Gastrocnemius medialis (tissue), 4 donors: ENCODE measurements at places on chromosomes 6 and 20. TPM values are rescaled to one million over a fixed set of nuclear protein-coding genes. Genes with fewer than 3 reads are reported as not detected.

- no peak for DNase-seq
These were observed 11.4 kb upstream of the KIF25 start for GRCh38 chr6:167985911-167986595.

GRCh38 chr6:37088897-37089296 is 81.1 kb upstream of the PIM1 start:
- no peak for DNase-seq

- DNase-seq = no peak
These were observed 174.1 kb downstream of the BMP7 start for GRCh38 chr20:57092112-57092899.

DNA sequence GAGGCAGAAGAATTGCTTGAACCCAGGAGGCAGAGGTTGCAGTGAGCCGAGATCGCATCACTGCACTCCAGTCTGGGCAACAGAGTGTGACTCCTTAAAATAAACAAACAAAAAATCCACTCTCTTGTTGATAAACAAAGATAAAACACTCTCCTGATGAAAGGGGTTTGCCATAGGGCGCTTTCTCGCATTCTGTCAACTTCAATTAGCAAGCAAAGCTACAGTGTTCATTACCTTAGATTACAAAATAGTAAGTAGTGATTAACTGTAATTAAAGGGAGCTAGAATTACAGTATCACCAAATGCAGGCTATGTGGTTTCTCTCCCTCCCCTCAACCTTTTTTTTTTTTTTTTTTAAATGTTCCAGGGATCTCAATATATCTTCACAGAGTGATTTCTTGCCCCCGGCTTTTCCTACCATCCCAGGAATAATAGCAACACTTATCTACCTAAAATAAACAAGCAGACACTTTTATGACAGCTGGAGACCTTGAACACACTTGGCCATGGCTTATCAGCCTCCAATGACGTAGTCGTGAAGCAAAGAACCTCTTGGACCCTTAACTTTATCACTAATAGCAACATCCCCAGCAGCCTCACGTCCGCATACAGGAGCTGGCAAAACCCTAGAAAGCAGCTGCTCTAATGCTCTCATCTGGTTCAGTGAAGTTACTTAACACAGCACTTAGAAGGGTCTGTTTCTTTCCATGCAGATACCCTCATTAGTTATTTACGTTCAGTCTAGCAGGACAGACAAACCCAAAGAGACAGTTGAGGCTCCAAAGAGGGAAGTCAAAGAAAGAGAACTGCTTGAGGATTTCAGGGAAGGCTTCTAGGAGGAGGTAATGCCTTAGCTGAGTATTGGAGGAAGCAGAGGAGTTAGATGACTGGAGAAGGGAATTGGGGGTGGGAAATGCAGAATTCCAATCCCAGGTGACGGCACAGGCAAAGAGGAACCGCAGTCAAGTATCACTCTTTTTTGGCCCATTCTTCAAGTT is 37.9 kb upstream of the NEDD9 start:
- DNase-seq = no peak

DNA sequence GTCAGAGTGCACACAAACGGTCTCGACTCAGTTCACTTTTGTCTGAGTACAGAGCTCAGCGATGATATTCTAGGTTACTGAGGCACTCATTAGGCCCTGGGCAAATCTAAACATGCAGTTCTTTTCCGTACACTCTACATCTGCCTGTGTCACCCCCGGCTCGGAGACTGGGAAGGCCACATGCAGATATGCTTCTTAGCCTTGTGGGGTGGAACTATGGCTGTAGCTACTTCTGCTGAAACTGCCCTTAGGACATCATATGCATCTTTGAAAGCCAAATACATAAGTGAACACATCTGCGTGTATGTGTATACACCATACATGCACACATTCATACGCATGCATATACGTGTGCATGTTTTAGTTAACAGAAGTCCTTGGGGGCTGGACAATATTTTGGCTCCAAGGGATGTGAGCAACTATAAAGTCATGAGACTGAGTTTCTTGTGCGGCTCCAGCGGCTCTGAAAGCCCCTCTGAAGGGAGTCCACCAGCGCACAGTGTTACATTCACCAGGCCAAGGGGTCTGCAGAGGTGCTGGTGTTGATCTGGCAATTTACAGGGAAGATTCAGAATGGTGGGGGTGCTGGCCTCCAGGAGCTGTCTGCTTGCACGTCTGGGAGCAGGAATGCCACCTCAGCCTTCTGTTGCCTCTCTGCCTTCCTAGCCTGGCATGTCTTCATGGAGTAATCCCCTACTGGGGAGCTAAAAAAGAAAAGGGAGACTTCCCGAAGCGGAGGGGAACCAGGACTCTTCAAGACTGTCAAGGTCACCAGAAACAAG is 31.6 kb downstream of the PSMG4 start:
- DNase-seq = no peak

- peak; percentile 67 for DNase-seq
These were observed 164.8 kb downstream of the BACH2 start for GRCh38 chr6:90131614-90132423.

The MAP7 gene
- 0.33 TPM for total RNA-seq

The BPI gene
- not detected for total RNA-seq

The CALHM4 gene
- not detected for total RNA-seq

- no peak for DNase-seq
These were observed 243.1 kb downstream of the PKHD1 start for GRCh38 chr6:51844336-51844735.

GRCh38 chr6:129866256-129866655 is 5.1 kb upstream of the TMEM244 start:
- no peak for DNase-seq

The BMP7 gene
- total RNA-seq = not detected

The C6orf141 gene
- 1.0 TPM for total RNA-seq

- no peak for DNase-seq
These were observed 383.7 kb downstream of the CENPW start for GRCh38 chr6:126723541-126724170.

DNA sequence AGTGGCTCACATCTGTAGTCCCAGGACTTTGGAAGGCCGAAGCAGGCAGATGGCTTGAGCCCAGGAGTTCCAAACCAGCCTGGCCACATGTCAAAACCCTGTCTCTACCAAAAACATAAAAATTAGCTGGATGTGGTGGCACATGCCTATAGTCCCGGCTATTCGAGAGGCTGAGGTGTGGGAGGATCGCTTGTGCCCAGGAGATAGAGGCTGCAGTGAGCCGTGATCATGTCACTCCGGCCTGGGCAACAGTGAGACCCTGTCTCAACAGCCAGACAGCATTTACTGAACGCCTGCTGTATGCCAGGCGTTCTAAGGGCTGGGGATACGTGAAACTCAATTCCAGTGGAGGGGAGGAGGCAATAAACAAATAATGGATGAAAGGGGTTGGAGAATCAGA is 69.9 kb downstream of the ATP9A start:
- DNase-seq = no peak
